SJSA1 (cell line): ENCODE measurements at places on chromosomes 1 and 21.

DNA sequence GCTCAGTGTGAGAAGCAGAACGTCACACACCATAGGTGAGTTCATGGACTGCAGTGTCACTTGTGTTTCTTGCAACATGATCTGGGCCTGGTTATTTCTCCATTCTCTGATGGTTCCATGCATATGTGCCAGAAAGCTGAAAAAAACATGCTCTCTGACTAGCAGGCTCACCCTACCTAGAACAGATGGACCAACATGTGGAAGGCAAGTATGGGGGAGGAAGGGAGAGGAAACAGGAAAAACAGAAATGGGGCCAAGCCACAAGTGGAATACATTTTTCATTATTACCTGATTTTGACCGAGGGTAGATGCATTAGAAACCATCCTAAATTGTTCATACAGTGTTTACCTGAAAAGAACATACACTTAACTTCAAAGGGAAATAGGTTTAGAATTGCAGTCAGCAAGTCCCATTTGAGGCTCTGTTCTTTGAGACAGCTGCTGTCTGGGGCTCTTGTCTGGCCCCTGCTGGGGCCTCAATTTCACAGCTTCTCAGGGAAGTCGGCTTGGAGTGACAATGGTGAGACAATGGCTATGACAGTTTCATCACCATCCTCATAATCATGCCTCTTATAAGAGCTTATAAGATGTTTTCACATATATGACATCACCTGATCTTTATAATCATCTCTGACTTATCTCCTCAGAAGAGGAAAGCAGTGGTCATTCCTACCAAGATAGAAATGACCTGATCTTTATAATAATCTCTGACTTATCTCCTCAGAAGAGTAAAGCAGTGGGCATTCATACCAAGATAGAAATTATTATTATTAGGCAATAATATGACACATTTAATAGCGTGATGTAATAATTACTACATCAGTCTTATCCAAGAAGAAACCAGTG, 327.3 kb downstream of the SIPA1L2 start:
- no peak for DNase-seq

- DNase-seq = no peak
Measured at GRCh38 chr1:209420276-209420675, 163.2 kb upstream of the CAMK1G start.

- DNase-seq = peak; percentile 42
Measured at GRCh38 chr21:45032332-45032731, 42.0 kb upstream of the ADARB1 start.

- DNase-seq = peak; percentile 52
Measured at GRCh38 chr1:185244015-185244747, 72.9 kb downstream of the IVNS1ABP start.

- no peak for DNase-seq
Measured at GRCh38 chr1:200334661-200335256, 75.1 kb downstream of the ZNF281 start.

GRCh38 chr1:28104866-28105467, 16.6 kb upstream of the EYA3 start:
- DNase-seq = no peak

DNA sequence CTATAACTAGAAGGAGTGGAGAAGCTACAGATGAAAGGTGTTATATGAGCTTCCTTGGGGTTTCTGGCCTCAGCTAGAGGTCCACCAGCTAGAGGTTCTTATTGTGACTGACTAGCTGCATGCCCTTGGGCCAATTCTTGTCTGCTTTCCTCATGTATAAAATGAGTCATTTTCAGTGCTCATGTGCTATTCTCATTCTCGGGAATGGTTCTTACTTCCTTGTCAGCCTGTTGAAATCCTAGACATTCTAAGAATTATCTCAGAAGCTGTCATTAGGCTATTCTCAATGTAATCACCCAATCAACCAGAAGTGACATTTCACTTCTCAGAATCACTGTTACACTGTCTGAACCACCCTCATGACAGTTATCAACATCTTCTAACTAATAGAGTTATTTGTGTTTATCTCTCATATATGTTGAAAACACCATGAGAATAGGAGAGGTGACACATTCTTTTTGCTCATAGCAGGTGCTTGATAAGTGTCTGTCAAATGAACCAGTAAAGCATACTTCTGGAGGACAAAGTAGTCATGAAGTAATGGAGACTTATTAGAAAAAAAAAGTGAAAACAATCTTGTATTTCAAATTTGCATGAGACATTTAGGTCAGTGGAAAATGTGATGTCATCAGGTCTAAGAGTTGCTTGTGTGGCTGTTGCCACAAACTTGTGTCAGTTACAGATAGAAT, 122.8 kb upstream of the IVNS1ABP start:
- peak; percentile 48 for DNase-seq

- DNase-seq = no peak
Measured at GRCh38 chr1:229999004-229999670, 67.9 kb upstream of the GALNT2 start.
